ENCODE measurements at places on chromosomes 6 and 20.

GRCh38 chr6:29200767-29201662 is 30.3 kb downstream of the OR2J2 start:
- no peak for DNase-seq

GRCh38 chr6:21749754-21750153 is 156.2 kb downstream of the SOX4 start:
- no peak for DNase-seq

- no peak for DNase-seq
Observed at GRCh38 chr6:28336284-28337120, 554 bp upstream of the ZSCAN31 start.

- no peak for DNase-seq
Observed at GRCh38 chr6:130982135-130982534, 80.9 kb downstream of the EPB41L2 start.

DNA sequence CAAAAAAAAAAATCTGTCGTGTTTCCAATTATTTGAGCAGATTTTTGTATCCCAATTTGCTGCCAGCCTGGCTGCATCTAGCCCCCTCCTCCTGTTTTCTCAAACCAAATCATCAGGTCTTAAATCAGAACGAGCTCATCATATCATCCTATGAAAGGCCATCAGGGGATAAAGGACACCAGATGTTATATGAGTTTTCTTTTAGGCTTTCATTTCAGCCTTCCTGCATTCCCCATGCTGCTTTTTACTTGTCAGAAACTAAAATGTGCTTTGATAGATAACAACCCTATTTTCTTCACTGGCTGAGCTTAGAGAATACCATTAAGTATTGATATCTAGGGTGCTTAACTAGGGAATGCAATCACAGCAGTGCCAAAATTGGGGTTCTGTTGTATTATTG is 968.4 kb upstream of the SLC35B3 start:
- no peak for DNase-seq
